ENCODE measurements at places on chromosomes 16 and 17. TPM values are rescaled to one million over a fixed set of nuclear protein-coding genes. Genes with fewer than 3 reads are reported as not detected.

The MEOX1 gene
- not detected for total RNA-seq

The UMOD gene
- total RNA-seq, result not detected

The HOXB9 gene
- not detected for total RNA-seq

The LRRC36 gene
- not detected for total RNA-seq
